ENCODE measurements at places on chromosomes 5 and 9. TPM values are rescaled to one million over a fixed set of nuclear protein-coding genes. Genes with fewer than 3 reads are reported as not detected.

DNA sequence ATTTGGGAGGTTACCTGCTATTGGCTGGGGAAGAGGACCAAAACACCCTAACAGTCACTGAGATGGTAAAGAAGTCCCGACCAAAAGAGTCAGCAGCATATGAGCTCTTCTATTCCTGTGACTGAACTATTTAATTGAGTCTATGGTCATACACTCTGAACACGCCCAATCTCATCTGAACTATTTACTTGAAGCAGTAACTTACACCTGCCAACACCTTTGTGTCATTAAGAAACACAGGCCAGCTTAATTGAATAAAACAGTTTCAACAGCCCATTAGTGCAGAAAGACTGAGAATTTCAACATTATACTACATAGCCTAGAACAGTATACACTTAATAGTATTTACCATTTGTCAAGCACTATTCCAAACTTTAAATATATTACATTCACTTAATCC, 47.8 kb downstream of the NR6A1 start:
- DNase-seq, result no peak

DNA sequence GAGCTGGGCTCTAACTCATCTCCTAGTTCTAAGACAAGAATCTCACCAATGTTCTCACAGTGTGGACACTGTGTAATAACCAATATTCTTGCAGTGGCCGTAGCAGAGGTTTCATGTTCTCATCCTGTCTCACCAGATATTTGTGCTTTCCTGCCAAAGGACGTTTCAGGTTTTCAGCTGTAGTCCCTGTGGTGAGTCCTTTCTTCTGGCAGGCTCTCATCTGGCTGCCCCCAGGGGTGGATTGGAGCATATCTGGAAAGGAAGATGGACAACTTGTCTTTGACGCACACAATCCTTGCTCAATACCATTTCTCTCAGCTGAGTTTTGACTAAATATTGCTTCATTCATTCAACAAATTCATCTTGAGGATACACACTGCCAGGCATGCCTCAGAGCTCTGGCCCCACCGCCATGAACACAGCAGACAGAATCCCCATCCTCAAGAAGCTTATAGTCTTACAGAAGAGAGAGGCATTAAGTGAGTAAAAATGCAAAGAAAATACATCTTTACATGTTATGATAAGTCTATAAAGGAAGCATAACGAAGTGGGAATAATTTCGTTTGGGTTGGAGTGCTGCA, 33.8 kb upstream of the NEURL1B start:
- DNase-seq, result no peak

DNA sequence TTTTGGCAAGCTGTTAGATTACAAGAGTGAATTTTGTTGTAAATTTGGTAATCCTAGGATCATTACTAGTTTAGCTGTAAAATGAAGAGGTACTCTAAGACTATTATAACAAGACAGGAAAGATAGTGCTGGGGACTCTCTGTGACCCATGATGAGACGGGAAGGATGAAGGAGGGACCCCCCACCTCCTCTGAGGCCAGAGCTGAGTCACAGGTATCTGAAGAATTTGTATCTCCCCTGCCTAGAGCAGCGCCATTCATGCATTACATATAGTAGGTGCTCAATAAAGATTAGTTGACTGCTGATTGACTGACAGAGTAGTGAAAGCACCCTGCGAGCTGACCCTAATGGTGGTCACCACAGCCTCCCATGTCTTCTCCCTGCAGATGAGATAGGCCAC, 202.8 kb downstream of the SNX18 start:
- DNase-seq, result no peak

DNA sequence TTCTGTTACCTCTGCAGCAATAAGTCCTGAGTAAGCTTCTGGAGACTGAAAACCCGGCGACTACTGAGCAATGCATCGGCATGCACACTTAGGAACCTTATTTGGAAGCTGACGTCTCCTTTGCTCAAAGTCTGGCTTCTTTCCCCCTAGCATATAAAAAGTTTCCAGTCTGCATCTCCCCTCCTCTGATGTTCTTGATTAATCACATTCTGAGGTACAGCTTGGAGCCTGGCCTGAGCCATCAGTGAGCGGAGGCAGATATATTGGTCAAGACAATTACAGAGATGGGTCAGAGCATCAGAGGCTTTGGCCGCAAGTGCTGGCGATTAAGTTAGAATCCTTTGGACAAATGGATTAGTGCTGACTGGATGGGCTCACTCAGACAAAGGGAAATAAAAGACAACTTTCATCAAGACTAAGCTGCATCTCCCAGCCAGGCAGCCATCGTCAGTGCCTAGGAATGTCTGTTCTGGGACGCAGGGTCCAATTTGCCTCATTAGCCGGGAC, 140.7 kb downstream of the MTX3 start:
- DNase-seq, result no peak

DNA sequence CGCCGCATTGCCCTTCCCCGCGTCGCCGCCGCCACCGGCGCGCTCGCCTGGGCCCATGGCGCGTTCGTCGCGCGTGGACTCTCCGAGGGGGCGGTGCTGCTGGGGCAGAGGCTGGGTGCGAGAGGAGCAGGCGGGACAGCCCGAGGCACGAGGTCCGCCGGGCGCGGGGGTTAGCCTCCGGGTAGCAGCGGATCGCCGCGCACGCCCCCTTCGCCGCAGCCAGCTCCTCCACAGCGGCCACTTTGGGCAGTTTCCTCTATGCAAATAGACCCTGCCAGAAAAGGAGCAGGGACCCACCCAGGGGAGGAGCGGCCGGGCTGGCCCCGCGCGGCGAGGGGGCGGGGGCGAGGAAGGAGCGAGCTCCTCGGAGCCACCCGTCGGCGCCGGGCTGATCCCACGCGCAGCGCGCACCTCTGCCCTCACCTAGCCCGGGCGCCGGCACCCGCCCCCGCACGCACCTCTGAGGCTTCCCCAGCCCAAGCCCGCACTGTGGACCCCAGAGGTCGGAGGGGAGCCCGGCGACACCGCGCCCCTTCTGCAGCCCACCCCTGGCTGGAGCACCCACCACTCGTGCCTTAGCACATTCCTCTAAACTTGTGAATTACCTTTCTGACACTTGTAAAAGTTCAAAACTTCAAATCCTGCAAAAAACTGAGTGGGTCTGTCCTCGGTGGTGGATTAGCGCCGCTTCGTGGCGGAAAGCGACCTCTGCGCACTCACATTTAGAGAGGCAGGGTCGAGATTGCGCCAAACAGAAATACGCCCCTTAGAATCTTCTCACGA, at the start of gene COL23A1:
TSS of gene COL23A1 (minus strand) at position 253 of the 783 bp plus-strand sequence.
- peak; percentile 75 for DNase-seq

DNA sequence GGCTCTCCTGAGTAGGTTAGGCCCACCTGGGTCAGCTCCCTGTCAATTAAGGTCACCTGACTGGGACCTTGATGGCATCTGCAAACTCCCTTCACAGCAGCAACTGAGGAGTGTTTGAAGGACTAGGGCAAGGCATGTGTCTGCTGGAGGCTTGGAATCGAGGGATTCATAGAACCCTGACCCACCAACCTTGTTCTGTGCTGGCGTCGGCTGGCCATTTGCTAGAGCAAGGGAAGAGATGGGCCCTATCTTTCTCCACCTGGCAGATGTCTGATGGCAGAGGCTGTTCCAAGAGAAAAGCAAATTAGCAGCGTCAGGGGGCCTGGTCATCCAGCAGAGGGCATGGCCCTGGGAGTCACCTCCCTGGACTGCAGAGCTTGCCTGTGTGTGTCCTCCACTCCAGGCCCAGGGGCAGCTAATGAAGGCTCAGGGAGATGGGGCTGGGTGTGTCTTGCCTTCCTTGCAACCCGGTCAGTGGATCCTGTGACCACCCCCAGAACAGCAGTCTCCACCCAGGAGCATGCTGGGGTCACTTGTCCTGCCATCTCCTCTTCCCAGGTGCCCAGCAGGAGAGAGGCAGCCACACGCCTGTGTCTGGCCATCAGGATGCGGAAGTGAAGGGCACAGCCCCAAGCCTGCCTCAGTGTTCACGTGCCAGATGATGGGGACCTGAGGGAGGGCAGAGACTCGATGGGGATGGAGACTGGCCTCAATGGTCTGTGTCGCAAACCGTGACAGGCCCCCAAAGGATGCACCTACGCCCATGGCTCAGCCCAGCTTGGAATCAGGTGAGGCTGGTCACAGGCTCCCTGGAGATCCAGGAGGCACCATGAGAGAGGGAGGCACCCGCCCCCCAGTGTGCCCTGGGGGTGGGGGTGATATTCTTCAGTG, 53.9 kb downstream of the BARX1 start:
- DNase-seq, result no peak

DNA sequence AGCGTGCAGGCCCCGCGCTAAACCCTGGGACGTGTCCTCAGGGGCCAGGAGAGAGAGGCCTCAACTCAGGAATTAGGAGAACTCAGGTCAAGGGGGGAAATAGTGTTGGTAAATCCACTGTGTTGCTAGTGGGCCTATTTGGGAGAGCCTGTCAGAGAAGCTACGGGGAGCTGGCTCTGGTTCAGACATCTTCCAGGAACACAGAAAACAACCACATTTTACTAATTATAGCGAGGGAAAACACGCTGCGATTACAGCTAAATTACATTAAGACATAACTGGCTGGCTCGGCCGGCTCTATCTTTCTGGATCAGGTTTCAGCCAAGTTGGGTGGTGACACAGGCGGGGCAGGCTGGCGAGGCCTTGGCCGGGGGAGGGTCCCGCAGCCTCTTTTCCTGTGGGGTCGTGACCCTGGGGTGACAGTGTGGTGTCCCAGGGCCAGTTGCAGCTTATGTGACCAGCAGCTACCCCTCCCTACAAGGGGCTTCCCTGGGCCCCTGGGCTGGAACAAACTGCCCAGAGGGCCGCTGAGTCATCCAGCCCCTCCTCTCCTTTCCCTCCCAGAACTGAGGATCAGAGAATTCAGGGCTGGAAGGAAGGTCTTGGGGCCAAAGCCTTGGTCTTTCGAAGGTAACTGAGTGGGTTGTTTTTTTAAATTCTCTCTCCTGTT, 75.1 kb downstream of the FGF18 start:
- DNase-seq, result no peak

- DNase-seq, result no peak
Measured at GRCh38 chr9:71250581-71250980, 129.2 kb upstream of the TRPM3 start.

DNA sequence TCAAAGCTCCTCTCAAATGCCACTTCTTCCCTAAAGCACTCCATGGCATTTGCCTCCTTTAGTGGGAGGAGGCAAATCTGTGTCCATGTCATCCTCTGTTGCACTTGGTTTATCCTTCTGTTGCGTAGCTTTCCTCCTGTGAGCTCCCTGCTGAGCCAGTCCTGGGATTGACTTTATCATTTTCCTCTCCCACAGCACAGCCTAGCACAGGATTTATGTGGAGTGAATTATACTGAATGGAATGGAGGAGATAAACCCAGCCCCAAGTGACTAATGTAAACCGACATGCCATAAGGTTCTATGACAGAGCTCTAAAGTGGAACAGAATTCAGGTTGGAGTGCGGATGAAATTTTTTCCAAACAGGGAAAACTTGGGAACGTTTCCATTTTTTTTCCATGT, 26.4 kb upstream of the TOMM5 start:
- no peak for DNase-seq

Gene GAPT
- total RNA-seq, result 24.5 TPM

Gene PRDM9
- total RNA-seq, result under 0.01 TPM

Gene GABRA6
- not detected for total RNA-seq

Gene CCDC180
- 4.0 TPM for total RNA-seq

Gene SLC46A2
- total RNA-seq, result under 0.01 TPM

Measured in hematopoietic multipotent progenitor cell (in vitro differentiated cells).